Uterine smooth muscle cell (primary cell): ENCODE measurements at places on chromosomes 3 and 15. TPM values are rescaled to one million over a fixed set of nuclear protein-coding genes. Genes with fewer than 3 reads are reported as not detected.

CA12 gene
- total RNA-seq, result 128 and 224 TPM in 2 replicates

TKT gene
- 472 and 843 TPM in 2 replicates for total RNA-seq

AQP9 gene
- total RNA-seq, result not detected in 2 replicates

ACOX2 gene
- 7.7 and 10.2 TPM in 2 replicates for total RNA-seq

SAMD7 gene
- not detected in 2 replicates for total RNA-seq

ILDR1 gene
- total RNA-seq, result not detected in 2 replicates
